Stimulated activated CD4-positive, alpha-beta T cell treated with anti-CD3 and anti-CD28 coated beads, Interleukin-4, amount 100 ng/mL, for 1 hour (primary cell): ENCODE measurements at places on chromosomes 6 and 20.

GRCh38 chr6:37396571-37397180, 36.3 kb upstream of the CMTR1 start:
- no peak for DNase-seq

DNA sequence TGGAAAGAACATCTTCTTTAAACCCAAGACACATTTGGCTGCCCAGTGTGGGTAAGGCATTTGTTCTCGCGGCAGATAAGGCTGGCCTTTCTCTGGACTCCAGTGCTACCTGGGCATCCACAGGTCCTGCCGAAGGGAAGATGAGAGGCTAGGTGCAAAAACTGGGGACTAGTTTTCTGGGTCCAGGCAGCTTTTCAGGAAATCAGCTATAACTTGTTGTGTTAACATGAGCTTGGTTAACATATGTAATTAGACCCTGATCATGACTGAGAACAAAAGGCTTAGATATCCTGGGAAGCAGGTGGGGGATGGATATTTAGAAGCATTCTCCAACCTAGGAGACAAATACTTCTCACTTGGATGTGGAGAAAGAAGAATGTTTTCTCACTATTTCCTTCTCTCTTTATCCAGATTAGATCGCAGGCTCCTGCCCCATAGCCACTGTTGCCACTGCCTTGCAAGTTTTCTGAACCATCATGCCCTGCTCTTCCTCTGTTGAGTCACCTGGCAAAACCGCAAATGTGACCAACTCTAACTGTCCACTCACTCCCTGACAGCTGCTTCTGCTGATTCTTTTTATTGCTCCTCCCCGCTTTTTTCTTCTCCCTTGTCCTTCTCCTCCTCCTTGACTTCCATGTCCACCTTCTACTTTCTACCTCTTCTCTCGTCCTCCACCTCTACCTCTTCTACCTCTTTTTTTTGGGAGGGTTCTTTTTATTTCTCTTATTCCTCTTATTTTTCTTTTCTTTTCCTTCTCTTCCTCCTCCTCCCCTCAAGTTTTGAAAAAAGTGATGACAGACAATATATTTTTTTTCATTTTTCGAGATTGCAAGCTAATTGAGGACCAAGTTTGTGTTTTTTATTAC, 258.1 kb downstream of the UTRN start:
- no peak for DNase-seq

DNA sequence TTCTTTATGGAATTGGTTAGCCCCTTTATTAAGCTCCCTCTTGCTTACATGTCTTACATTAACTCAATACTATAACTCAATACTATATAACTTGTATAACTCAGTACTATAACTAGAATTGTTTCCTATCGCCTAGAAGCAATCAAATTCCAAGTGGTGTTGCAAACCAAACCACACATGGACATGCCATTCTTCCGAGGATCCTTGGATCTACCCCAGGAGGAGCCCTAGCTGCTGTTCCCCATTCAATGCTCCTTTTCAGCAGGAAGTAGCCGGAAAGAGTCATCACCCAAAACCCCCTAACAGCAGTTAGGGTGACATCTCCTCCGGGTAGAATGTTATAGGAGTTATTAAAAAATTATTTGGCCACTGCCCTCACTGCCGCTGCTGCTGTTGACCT, 40.5 kb downstream of the PLN start:
- no peak for DNase-seq

- peak; percentile 38 for DNase-seq
Observed at GRCh38 chr20:51750037-51750769, 18.0 kb downstream of the ATP9A start.

GRCh38 chr6:3022765-3023662, 23.3 kb downstream of the NQO2 start:
- DNase-seq = peak; percentile 36

DNA sequence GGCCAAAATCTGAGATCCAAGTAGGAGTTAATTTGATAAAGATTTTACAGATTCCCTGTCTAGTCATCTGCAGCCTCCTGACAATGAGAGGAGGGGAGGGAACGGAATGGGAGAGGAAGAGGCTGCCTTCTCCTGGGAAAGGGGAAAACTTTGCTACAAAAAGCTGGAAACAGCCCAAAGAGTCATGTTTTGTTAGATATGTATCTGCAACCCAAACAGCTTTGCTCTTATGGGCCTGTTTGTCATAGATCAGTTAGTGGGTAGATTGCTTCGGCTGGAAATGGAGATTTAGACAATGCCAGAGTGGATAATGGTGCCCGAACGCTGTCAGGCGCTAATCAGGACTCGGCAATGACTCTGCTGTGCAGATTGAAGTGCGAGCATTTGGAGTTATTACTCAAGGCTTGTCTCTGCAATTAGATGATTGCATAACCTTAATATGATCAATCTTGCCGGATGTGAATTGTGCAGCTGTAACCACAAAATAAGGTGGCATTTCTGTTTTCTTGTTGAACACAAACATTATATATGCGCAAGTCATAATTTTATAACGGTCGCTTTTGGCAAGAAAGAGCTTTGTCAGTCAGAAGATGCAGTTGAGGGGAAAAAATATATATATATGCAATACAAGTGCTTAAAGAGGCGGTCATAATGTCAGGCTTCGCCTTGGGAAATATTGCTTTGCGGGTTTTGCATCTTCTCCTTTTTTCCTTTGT, 92.4 kb upstream of the MAFB start:
- DNase-seq = no peak

- DNase-seq = no peak
Observed at GRCh38 chr6:11918739-11919605, 93.1 kb upstream of the HIVEP1 start.
